Stimulated activated CD4-positive, alpha-beta T cell treated with anti-CD3 and anti-CD28 coated beads, Interleukin-1b, Interleukin-23, amount 100 ng/mL, for 1 hour (primary cell): ENCODE measurements at places on chromosomes 2 and 18.

GRCh38 chr2:135791418-135792190 lies 45.4 kb downstream of the LCT start:
- DNase-seq: no peak

GRCh38 chr18:22900558-22901238 lies 32.4 kb upstream of the RBBP8 start:
- DNase-seq: no peak

DNA sequence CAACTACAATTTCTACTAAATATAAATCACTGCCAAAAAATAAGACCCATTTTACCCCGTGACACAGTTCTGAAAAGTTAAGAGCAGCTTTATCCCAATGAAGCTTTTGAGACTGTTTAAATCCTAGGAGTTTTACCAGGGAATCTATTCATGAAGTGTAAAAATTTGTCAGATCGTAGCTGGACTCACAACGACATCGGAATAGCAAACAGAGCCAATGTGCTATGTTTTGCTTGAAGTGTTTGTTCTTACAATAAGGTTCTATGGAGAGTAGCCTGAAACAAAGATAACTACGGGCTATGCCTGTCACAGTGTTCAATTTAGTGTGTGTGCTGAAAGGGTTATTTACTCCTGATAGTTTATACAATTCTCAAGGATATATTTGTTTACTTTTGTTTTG lies 78.5 kb upstream of the L3MBTL4 start:
- no peak for DNase-seq

- DNase-seq: no peak
Observed at GRCh38 chr2:151009437-151010175, 252.1 kb downstream of the RBM43 start.

DNA sequence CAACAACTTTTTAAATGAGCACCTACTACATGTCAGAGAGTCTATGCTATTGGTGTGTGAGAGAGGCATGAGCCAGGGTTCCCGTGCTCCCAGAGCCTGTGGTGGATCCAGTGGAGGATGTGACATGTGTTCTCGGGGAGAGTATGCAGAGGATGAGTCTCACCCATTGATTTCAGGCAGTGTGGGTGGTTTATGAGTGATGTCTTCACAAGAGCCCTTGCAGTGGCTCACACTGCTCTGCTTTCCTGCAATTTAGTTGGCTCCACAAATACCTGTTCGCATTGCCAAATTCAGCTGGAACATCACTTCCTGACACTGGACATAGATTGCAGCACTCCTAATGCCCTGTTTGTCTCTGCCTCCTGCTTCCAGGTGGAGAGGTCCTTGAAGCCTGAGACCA lies 243.6 kb upstream of the CXCR4 start:
- no peak for DNase-seq

- no peak for DNase-seq
Observed at GRCh38 chr2:187505065-187505672, 49.1 kb downstream of the TFPI start.

- DNase-seq: no peak
Observed at GRCh38 chr2:200962811-200963123, 693 bp downstream of the ORC2 start.

- DNase-seq: no peak
Observed at GRCh38 chr2:172674034-172674967, 61.3 kb upstream of the RAPGEF4 start.

DNA sequence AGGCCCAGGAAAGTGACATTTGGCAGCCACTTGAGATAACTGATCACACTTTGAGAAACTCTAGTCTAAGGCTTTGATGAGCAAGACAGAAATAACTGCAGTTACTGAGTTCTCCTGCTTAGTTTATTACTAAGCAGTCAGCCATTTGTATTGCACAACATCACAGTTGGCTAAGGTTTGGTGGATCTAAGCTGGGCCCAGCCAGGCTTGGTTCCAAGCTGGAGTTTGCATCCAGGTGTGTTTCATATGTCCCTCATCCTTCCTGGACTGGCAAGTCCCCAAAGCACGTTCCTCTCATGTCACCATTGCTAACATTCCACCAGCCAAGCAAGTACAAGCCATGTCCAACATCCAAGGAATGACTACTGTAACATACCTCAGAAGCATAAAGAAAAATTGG lies 71.3 kb upstream of the ZNF532 start:
- no peak for DNase-seq

GRCh38 chr2:166057370-166058164 lies 70.3 kb downstream of the SCN1A start:
- DNase-seq: no peak

GRCh38 chr2:152587187-152587947 lies 129.9 kb downstream of the PRPF40A start:
- no peak for DNase-seq

DNA sequence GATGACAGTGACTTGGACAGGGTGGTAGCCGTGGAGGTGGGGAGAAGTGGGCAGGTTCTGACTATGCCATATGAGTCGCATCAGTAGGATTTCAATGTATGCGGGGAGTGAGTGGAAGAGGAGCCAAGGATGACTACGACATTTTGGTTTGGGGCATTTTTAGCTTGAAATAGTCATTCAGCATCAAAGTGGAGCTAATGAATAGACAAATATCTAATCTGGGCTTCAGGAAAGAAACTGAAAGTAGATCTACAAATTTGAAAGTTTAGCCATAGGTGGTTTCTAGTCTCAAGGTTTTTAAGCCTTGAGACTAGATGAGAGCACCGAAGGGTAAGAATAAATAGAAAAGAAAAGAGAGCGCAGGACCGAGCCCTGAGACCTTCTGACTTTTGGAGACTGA lies 58.3 kb downstream of the FEZ2 start:
- DNase-seq: no peak

- DNase-seq: no peak
Observed at GRCh38 chr2:178110681-178111080, 1.6 kb upstream of the RBM45 start.

DNA sequence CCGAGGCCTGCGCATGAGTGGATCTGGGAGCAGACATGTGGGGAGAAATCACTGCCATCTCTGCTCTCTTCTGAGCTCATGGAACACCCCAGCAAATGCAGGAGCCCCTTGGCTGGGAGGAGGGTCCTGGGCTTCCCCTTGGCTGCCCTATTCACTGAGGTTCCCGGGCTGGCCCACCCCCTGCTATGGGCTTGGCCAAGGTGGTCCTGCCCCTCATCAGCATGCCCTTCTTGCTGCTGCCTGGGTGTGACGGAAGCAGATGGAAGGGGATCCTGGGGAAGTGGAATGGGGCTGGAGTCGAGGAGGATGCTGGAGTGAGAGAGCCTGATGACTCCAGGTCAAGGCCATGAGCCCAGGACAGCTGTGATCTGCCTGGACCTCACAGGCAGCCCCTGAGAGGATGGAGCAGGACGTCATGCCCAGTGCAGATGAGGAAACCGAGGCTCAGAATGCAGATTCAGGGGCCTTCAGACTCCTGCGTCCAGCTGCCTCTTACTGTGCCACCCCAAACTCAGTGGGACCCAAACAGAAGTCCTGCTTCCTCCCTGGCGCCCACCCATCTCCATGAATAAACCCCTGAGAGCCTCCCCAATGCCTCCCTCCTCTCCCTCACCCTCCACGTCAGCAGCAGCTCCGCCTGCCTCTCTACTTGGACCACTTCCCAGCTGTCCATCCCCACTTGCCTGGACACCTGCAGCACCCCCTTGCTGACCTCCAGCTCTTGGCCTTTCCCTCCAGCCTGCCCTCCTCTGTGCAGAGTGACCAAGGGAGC lies 4.0 kb downstream of the SNED1 start:
- no peak for DNase-seq

GRCh38 chr2:98592565-98592964 lies 15.7 kb downstream of the COA5 start:
- DNase-seq: no peak

DNA sequence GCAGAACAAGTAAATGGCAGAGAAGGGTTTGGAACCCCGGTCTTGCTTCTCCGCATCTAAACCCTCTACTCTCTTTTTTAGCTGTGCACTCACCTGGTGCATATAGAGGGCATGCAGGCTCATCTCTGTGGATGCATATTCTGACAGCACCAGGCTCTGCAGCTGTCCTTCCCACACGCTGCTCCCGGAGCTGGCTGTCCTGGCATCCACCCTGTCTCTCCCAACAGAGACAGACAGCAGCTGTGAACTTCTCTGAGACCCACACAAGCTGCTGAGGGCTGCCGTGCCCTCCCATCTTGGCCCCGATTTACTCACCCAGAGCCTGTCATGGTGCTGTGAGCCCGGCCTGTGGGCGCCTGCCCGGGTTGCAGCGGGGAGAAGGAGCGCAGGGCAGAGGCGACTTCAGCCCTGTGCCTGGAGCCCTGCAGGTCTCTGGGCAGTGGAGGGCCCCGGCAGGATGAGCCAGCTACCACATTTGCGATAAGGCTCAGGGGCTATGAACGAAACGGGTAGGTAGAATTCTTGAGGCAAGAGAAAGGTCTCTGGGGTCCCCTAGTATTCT lies 3.3 kb upstream of the ABCB6 start:
- no peak for DNase-seq

DNA sequence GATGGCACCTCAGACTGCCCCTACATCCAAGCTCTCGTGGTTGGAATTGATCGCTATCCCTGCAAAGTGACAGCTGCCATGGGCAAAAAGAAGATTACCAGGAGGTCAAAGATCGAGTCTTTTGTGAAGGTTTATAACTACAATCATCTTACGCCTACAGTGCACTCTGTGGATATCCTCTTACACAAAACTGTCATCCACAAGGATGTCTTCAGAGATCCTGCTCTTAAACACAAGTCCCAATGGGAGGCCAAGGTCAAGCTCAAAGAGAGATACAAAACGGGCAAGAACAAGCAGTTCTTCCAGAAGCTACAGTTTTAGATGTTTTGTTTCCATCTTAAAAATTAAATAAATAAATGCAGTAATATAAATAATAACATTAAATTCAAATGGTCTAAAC lies 45.4 kb downstream of the INO80D start:
- DNase-seq: no peak

DNA sequence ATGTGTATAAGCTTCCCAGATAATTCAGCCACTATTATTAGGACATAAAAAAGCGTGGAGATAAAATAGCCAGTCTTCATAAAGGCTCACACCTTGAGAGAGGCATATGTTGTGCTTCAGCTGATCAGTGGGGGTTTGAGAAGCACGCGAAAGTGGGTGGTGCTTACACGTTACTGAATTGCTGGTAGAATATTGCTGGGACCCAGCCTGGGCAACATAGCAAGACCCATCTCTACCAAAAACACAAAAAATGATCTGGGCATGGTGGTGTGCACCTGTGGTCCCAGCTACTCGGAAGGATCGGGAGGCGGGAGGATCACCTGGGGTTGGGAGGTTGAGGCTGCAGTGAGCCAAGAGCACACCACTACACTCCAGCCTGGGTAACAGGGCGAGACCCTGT lies 74.9 kb upstream of the MBOAT2 start:
- no peak for DNase-seq

GRCh38 chr2:202495230-202495604 lies 119.1 kb downstream of the BMPR2 start:
- DNase-seq: no peak

GRCh38 chr2:34660741-34661140 lies 1061.6 kb upstream of the FAM98A start:
- DNase-seq: no peak

GRCh38 chr2:75142081-75142480 lies 57.2 kb downstream of the TACR1 start:
- DNase-seq: no peak

DNA sequence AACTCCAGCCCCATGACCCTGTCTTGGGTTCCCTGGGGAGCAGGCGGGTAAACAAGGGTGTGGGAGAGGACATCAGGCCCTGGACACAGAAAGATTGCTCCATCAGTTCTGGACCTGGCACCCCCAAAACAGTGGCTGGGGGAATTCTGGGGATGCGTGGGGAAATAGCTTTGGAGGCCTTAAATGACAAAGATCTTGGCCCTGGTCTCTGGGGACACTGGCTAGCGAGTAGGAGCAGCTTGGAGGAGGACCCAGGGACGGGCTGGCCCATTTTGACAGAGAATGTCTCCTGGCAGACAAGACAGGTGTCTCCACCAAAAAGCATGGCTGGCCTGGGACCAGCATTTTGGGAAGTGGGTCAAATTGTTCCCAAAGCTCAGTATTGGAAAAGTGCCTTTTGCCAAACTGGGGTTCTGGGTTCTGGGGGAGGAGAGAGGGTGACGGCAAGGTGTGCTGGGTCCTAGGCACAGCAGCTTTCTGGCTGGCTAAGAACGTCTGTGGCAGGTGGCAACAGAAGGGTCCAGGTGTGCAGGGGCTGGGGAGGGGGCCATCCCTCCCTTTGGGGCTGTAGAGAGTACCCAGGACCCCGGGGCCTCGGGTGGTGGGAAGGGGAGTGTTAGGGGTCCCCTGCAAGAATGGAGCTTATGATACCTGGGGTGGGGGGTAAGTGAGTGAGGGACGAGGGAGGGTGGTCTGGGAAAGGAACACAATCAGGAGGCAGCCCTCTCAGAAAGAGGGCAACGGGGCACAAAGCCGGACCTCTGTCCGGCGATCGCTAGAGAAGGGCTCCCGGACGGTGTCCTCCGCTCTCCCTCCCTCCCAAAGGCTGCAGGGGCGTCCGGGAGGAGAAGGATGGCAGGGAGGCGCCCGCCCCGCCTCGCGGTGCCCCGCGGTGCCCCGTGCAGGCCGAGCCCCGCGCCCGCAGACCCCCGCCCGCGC lies 556 bp downstream of the CYRIA start:
- no peak for DNase-seq

DNA sequence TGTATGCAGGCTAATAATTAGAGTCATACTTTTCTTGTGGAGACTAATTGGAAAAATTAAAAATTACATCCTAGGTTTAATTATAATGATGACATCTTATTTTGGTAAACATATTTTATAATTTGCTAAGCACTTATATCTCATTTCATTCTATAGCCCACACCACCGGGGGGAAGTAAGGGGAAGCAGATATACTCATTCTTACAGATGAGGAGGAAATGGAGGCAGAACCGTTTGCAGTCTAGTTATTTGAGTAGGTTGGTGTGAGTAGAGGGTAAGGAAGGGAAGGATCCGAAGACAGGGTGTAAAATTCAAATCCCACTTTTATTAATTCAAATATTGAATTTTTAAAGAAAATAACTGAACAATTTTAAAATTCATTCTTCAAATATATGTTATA lies 3.7 kb downstream of the ITGAV start:
- DNase-seq: no peak
